Tongue (tissue), 3 donors: ENCODE measurements at places on chromosomes 7 and 10. TPM values are rescaled to one million over a fixed set of nuclear protein-coding genes. Genes with fewer than 3 reads are reported as not detected.

The MKRN1 gene
- total RNA-seq: 68.9 TPM

The SEMA4G gene
- total RNA-seq: 1.7 TPM

The TMEM270 gene
- total RNA-seq: not detected

The TCTN3 gene
- total RNA-seq: 25.2 TPM

The FAM237B gene
- total RNA-seq: not detected

The AKR1B1 gene
- 78.2 TPM for total RNA-seq

The IFIT2 gene
- 9.5 TPM for total RNA-seq

The CNNM1 gene
- total RNA-seq: 0.92 TPM

The ANKRD7 gene
- 2.2 TPM for total RNA-seq

The SPDYE11 gene
- total RNA-seq: not detected

The GJD4 gene
- 0.21 TPM for total RNA-seq

The SLC29A4 gene
- 11.2 TPM for total RNA-seq

The ICA1 gene
- total RNA-seq: 4.6 TPM

The CFTR gene
- 1.3 TPM for total RNA-seq

The TMEM196 gene
- not detected for total RNA-seq

The LIPJ gene
- 0.21 TPM for total RNA-seq

The AP1S1 gene
- total RNA-seq: 23.6 TPM

The FAM131B gene
- 1.5 TPM for total RNA-seq

The TMEM178B gene
- 2.5 TPM for total RNA-seq

The GNGT1 gene
- not detected for total RNA-seq

The KEL gene
- 1.6 TPM for total RNA-seq

The ADRB1 gene
- total RNA-seq: 0.10 TPM

The CFAP43 gene
- 1.1 TPM for total RNA-seq

The ABCC2 gene
- total RNA-seq: 0.72 TPM

The CCL24 gene
- total RNA-seq: not detected

The SP8 gene
- total RNA-seq: not detected

The GBF1 gene
- total RNA-seq: 37.4 TPM

The GIMAP7 gene
- total RNA-seq: 8.2 TPM

The SPAM1 gene
- total RNA-seq: not detected

The CACNA2D1 gene
- 197 TPM for total RNA-seq

The FAM25C gene
- not detected for total RNA-seq

The CFAP69 gene
- total RNA-seq: 8.0 TPM

The ACHE gene
- 112 TPM for total RNA-seq

The HOXA3 gene
- total RNA-seq: 2.4 TPM

The VTI1A gene
- total RNA-seq: 47.2 TPM

The BZW2 gene
- 210 TPM for total RNA-seq

The SERPINE1 gene
- 5.4 TPM for total RNA-seq

The WDFY4 gene
- total RNA-seq: 5.7 TPM

The TEX36 gene
- total RNA-seq: not detected

The HTRA1 gene
- 102 TPM for total RNA-seq

The DGKB gene
- total RNA-seq: 2.6 TPM

The DNAJB6 gene
- 147 TPM for total RNA-seq

The SLC26A5 gene
- total RNA-seq: 0.21 TPM

The METTL2B gene
- total RNA-seq: 31.3 TPM

The PPP1R17 gene
- not detected for total RNA-seq

The SKAP2 gene
- 2.2 TPM for total RNA-seq
